Epithelial cell of esophagus (primary cell): ENCODE measurements at places on chromosomes 2 and 18.

DNA sequence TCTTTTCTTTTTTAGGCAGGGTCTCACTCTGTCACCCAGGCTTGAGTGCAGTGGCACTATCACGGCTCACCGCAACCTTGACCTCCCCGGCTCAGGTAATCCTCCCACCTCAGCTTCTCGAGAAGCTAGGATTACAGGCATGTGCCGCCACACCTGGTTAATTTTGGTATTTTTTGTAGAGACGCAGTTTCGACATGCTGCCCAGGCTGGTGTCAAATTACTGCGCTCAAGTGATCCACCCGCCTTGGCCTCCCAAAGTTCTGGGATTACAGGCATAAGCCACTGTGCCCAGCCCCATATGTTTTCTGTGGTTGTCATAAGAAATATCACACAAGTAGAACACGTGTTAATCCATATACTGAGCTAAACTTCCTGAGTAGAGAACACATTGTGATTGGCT, 14.6 kb downstream of the ENOSF1 start:
- no peak for DNase-seq

GRCh38 chr18:48802543-48803290, 148.0 kb downstream of the SMAD7 start:
- no peak for DNase-seq

DNA sequence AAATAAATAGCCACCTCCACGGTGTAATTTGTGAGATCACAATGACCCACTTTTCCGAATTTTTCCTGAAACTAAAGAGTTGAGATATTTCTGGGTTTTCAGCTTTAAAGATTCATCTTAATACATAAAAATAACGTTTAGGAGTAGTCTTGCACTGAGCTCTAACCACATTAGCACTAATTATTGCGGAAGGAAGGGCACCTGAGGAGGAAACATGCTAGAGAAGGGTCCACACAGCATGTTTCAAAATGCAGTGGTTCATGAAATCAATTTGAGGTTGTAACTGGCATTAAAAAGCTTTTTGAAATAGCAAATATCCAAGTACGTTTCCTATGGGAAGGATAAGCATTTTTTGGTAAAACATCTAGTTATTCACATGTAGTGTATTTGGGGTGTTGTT, 8.4 kb downstream of the INPP4A start:
- DNase-seq = no peak

DNA sequence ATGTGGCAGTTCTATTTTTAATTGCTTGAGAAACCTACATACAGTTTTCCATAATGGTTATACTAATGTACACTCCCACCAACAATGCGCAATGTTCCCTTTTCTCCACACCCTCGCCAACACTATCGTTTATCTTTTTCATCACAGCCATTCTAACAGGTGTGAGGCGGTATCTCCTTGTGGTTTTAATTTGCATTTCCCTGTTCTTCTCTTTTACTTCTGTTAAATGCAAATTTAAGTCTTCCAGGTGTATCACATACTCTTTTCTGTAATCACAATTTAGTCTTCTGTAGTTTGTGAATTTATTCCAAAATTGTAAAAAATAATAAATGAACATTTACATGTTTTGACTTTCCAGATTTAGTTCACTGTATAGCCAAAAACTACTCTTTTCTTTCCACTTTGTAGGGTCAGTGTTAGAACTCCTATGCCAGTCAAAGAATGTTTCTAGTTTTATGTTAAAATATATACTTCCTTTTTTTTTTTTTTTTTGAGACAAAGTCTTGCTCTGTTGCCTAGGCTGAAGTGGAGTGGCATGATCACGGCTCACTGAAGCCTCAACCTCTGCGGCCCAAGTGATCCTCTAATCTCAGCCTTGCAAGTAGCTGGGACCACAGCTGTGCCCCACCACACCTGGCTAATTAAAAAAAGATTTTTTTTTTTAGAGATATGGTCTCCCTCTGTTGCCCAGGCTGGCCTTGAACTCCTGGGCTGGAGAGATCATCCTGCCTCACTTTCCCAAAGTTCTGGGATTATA, 15.4 kb upstream of the ACYP2 start:
- DNase-seq = no peak

GRCh38 chr2:1978706-1979105, 234.4 kb upstream of the PXDN start:
- DNase-seq = no peak

- peak; percentile 49 for DNase-seq
Observed at GRCh38 chr2:206260188-206261012, 14.1 kb upstream of the ZDBF2 start.

- DNase-seq = peak; percentile 18
Observed at GRCh38 chr2:13858626-13859025, 773.9 kb upstream of the LRATD1 start.

DNA sequence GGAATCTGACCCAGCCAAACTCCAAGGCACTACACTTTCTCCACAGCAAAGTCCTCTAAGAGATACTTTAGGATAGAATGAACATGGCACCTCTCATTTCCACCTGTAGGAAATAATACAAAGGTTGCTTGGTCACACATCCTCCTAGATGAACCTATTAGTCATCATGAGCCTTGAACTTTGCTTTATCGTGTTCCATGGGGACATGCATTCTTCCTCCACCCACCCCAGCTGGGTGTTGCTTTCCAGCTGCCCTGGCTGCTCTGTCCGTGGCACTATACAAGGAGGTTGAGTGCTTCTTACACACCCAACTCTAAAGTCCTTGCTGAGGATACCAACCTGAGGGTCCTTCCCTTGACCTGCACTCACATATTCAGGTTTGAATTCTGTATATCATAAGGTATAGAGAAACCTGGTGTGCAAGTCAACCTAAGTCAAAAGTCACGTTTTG, 52.7 kb downstream of the SPRED2 start:
- no peak for DNase-seq

- no peak for DNase-seq
Observed at GRCh38 chr2:228771774-228772173, 499.3 kb downstream of the PID1 start.

- no peak for DNase-seq
Observed at GRCh38 chr2:75035444-75036353, 77.3 kb downstream of the POLE4 start.

DNA sequence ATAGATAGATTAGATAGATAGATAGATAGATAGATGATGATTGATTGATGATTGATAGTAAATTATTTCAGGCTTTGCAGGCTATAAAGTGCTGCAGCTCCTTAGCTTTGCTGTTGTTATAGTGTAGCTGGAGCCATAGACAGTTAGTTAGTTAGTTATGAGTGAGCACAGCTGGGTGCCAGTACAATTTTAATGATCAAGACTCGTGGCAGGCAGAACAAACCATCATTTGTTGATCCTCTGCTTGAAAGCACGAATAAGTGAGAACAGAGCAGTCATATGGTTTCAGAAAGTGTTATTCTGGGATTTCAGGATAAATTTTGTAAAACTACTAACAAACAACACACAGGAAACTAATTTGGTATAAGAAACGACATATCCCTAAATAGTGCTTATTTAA, 53.9 kb downstream of the THOC1 start:
- no peak for DNase-seq

- peak; percentile 93 for DNase-seq
Observed at GRCh38 chr18:39414009-39414700, 1848.6 kb upstream of the CELF4 start.

GRCh38 chr2:8872821-8873432, 35.5 kb upstream of the KIDINS220 start:
- peak; percentile 68 for DNase-seq

DNA sequence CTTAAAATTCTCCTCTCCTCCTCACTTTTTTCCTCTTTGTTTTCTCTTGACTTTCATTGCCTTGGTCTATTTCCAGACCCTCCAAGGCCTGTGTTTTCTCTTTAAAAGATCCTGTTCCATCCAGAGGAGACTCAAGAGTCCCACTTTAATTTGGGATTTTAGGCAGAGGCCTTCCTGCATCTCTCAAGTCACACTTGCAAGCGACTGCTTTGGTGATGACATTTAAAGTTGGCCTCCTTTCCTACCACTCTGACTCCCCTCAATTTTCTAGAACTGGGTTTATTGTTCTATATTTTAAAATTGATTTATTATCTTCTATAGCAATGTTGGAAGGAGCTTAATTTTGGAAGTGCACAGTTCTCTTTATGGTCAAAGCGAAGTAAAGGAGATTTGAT, 16.3 kb downstream of the ASAP2 start:
- DNase-seq = no peak
